ENCODE measurements at places on chromosomes 16 and 17.

GRCh38 chr16:3021449-3022207 lies 1.5 kb downstream of the TNFRSF12A start:
- peak; percentile 75 for DNase-seq

- no peak for DNase-seq
Observed at GRCh38 chr16:22285080-22285479, 12.1 kb upstream of the POLR3E start.

- no peak for DNase-seq
Observed at GRCh38 chr17:732067-732901, at the start of gene TLCD3A. Gene TLCD3A, plus strand, starts transcription at chr17:732596. Its CDS starts 52 bp downstream, at chr17:732648.

- DNase-seq: no peak
Observed at GRCh38 chr17:54307351-54307750, 484.6 kb downstream of the KIF2B start.

GRCh38 chr16:49181791-49182518 lies 99.7 kb downstream of the CBLN1 start:
- no peak for DNase-seq

DNA sequence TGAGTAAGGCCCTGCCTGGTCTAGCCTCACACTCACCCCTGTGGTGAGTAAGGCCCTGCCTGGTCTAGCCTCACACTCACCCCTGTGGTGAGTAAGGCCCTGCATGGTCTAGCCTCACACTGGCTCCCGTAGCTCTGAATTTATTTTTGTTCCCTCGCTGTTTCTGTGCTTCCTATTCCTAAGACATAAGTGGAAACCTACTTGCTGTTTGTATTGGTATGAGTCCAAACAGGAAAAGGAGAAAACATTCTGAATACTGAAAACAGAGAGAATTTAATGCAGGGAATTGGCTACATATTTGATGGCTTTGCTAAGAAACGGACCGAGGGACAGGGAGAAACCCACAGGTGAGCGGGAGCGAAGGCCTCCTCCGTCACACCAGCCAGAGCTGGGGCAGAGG lies 267.8 kb downstream of the FOXL1 start:
- DNase-seq: no peak

GRCh38 chr16:83830769-83831455 lies 23.1 kb downstream of the HSBP1 start:
- DNase-seq: no peak

DNA sequence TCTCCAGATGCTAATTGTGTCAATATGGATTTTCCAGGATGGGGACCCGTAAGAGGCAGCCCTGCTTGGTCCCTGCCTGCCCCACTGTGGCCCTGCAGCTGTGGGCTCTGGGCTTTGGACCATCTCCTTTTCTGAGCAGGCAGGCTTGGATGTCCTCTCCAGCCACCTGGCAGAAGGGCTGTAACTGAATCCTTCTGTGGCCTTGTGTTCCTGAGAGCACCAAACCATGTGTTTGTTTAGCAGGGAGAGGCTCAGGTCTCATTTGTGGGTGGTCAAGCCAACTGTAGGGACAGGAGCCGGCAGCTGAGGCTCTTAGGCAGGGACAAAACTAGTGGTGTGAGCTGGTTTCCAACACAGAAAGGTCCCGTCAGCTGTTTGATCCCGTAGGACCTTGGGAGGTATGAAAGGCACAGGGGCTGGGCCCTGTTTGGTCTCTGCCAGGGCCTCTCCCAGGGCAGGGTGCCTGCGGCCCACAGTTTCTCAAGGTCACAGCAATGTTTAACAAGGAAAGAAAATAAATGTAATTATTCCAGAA lies 18.5 kb downstream of the SEC14L5 start:
- no peak for DNase-seq

- no peak for DNase-seq
Observed at GRCh38 chr16:84841787-84842300, 22.1 kb downstream of the CRISPLD2 start.

DNA sequence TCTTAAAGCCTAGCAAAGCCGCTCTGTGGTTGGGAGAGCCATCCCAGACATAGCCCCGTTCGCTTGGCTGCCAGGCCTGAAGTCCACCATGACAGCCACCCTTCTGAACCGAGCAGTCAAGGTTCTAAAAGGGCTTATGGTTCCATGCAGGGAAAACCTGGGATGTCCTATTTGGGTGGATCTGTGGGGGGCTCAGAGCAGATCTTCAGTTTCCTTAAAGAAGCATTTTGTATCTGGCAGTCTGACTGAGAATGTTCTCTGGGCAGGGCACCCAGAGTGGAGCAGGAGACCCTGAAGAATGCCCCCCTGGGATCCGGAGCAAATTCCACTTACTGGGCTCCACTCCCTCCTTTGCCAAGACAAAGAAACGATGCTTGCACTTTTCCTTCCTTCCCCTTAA lies 127.2 kb downstream of the IRX5 start:
- no peak for DNase-seq

DNA sequence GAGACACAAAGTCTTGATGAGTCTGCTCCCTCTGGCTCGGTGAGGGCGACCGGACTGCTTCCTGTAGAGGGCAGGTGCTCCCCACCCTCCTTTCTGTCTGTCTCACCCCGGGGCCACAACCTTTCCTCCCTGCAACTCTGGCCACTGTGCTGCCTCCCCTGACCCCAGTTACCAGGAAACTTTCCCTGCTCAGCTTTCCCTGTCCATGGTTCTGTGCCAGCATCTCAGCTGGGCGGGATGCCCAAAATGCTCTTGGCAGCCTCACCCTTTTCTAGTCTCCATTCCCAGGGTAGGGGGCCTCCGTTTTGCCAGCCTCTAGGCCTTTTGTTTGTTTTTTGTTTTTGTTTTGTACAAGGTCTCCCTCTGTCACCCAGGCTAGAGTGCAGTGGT lies 1.4 kb downstream of the PLD2 start:
- no peak for DNase-seq

- no peak for DNase-seq
Observed at GRCh38 chr16:2507665-2508064, 6.1 kb upstream of the ATP6V0C start.

DNA sequence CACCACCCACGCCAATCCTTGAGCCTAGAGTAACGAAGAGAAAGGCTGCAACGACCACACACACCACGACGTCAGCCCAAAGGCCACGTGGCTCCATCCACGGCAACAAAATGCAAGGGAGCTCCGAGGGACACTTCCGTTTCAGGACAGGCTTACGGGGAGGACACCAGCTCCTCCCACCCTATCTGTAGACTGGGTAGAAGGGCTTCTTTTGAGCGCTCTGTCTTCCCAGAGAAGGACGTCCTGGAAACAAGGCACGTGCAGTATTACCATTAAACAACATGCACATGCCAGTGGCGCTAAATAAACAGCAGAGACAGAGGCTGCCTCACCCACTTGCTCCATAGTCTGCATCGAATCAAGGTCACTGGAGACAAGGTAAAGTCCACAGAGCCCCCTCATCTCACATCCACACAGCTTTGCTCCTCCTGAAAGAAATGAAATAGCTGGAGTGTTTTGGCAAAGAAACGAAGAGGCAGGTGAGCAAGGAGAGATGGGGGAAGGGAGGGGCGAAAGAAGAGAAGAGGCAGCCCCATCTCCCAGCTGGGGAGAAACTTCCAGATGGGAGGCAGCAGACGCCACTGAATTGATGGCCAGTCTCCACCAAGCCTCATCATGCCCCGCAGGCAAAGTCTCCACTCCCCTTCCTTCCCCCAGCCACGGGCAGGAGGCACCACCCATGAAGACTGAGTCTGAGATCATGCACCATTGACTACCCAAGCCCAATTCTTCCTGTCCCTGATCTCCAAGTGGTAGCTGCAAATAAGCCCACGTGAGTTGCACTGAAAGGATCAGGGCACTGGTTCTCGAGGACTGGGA lies 24.0 kb downstream of the ZFHX3 start:
- DNase-seq: no peak

GRCh38 chr17:72376526-72377345 lies 255.9 kb downstream of the SOX9 start:
- DNase-seq: no peak

- DNase-seq: no peak
Observed at GRCh38 chr17:64217249-64217691, 45.8 kb downstream of the TEX2 start.

DNA sequence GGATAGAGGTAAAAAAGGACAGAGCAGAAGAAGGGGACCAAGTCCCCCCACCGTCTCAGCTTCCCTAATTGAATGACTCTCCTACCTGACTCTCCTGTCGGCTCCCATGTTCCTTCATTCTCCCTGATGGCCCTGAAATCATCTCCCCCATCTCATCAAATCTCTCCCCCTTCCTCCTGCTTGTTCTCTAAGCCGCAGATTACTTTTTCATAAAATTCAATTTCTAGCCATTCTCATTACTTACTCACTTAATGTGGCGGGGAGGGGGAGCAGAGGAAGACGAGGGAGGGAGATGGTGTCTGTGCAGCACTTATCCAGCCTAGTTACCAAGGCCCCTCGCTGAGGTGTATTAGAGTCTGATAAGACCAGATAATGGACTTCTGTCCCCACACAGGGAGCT lies 161.5 kb downstream of the CCT6B start:
- DNase-seq: no peak

GRCh38 chr17:6853764-6854442 lies 22.4 kb upstream of the TEKT1 start:
- DNase-seq: no peak

DNA sequence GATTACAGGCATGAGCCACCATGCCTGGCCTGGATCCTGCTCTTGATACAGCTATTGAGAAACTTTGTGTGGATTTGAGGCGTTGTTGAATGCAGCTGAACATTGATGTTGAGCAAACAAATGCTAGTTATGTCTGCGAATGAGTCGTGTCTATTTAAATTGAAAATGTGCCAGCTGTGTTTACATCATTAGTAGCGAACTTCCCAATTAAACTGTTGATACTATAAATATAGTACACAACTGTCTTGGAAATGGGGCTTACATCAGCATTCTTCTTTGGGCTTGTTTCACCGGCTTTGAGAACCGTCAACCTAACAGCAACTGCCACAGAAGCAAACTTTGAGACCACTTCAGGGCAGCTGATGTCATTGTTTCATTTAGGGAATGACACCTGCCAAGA lies 251.9 kb downstream of the RBFOX1 start:
- DNase-seq: no peak

DNA sequence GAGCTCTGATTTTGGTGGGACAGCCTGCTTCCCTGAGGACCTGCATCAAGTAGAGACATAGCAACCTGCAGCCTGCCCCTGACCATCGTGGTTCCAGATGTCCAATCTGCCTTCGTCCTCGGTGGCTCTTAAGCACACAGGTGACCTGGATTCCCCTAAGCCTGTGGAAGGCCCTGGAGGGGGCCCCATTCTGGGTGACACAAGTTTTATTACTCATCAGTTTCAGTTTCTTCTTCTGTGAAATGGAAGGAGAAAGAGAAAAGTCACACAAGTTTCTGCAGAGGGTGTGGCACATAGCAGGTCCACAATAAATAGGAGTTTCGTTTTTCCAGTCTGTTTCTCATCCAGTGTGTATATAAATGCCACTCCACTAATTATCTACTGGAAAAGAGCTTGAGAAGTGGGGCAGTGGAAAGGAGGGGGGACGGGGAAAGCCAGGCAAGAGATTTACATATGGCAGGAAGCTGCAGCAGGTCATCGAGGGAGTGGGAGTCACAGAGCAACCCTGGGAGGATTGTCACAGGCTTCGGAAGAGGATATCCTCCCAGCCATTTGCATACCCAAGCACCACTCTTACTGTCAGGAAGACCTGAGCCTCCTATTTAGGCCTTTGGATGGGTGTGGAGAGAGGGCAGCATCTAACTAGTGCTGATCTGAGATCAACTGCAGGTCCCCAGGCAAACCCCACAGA lies 10.0 kb upstream of the NOS2 start:
- DNase-seq: no peak

GRCh38 chr17:2369039-2369438 lies 31.7 kb downstream of the SGSM2 start:
- DNase-seq: no peak

- no peak for DNase-seq
Observed at GRCh38 chr16:8872967-8873865, 4.4 kb upstream of the CARHSP1 start.
